ENCODE measurements at places on chromosomes 1 and 21. TPM values are rescaled to one million over a fixed set of nuclear protein-coding genes. Genes with fewer than 3 reads are reported as not detected.

DNA sequence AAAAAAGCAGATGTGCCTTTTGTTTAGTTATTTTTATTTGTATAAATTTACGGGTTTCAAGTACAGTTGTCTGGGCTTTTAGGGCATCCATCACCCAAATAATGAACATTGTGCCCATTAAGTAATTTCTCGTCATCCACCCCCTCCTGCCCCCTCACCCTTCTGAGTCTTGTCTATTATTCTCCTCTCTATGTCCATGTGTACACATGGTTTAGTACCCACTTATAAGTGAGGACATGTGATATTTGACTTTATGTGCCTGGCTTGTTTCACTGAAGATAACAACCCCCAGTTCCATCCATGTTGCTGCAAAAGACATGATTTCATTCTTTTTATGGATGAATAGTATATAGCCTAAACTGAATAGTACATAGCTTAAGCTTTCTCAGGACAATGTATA lies 189.2 kb downstream of the ZP4 start:
- no peak for DNase-seq

- no peak for DNase-seq
These were observed 57.3 kb downstream of the SERBP1 start for GRCh38 chr1:67372898-67373297.

GRCh38 chr1:6105763-6106162 lies 60.1 kb downstream of the KCNAB2 start:
- no peak for DNase-seq

ARHGAP30 gene
- 3.1 TPM for polyA plus RNA-seq

FCRL2 gene
- not detected for polyA plus RNA-seq

PCP4 gene
- 2.9 TPM for polyA plus RNA-seq

Measured in muscle of leg (tissue), 16 donors.